ENCODE measurements at places on chromosomes 12 and 14.
A peak's percentile ranks its signal among the peaks of the same experiment; 100 is the strongest.

GRCh38 chr14:43540948-43541347 is 966.1 kb downstream of the FSCB start:
- DNase-seq: no peak

- DNase-seq: no peak
Measured at GRCh38 chr14:101229666-101230065, 326.1 kb upstream of the RTL1 start.

DNA sequence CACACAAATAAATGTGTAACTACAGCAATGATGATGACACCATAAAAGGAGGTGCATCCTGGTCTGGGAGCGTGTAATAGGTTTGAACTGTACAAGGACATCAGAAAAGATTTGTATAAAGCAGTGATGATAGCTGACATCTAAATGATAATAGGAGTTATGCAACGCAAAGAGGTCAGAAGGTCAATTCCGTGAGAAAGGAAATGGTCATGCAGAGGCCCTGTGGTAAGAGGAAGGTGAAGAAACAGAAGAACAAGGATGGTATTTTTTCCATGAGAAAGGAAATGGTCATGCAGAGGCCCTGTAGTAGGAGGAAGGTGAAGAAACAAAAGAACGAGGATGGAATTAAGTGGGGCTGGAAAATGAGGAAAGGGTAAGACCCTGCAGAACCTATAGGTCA is 106.7 kb upstream of the TMPO start:
- DNase-seq: no peak

- no peak for DNase-seq
Measured at GRCh38 chr12:65300679-65301349, 22.3 kb downstream of the MSRB3 start.

- DNase-seq: peak; percentile 9
Measured at GRCh38 chr12:57088354-57089270, at the start of gene NAB2. TSS of gene NAB2 (plus strand) at chr12:57089114. CDS start at chr12:57089272, 158 bp downstream.

GRCh38 chr12:96295532-96296160 is 101.5 kb downstream of the ELK3 start:
- DNase-seq: no peak

DNA sequence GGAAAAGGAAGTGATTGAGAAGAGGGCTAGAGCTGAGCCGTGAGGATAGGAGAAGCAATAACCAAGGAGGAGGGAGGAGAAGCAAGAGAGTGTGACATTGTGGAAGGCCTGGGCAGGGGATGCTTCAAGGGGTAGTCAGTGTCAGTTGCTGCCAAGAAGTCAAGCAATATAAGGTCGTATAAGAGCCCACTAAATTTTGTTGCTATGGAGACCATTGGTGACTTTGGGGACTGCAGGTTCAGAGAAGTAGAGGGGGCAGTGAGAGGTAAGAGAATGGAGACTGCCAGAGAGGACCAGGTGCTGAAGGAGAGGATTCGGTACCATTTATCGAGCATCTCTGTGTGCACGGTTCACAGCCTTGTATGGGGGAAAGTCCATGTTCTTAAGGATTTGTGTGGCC is 3.1 kb upstream of the ATXN3 start:
- DNase-seq: no peak

All from NCI-H1092 (cell line).